CD4-positive, alpha-beta T cell treated with Interleukin-6 for 4 hours (primary cell): ENCODE measurements at places on chromosomes 11 and 22.

DNA sequence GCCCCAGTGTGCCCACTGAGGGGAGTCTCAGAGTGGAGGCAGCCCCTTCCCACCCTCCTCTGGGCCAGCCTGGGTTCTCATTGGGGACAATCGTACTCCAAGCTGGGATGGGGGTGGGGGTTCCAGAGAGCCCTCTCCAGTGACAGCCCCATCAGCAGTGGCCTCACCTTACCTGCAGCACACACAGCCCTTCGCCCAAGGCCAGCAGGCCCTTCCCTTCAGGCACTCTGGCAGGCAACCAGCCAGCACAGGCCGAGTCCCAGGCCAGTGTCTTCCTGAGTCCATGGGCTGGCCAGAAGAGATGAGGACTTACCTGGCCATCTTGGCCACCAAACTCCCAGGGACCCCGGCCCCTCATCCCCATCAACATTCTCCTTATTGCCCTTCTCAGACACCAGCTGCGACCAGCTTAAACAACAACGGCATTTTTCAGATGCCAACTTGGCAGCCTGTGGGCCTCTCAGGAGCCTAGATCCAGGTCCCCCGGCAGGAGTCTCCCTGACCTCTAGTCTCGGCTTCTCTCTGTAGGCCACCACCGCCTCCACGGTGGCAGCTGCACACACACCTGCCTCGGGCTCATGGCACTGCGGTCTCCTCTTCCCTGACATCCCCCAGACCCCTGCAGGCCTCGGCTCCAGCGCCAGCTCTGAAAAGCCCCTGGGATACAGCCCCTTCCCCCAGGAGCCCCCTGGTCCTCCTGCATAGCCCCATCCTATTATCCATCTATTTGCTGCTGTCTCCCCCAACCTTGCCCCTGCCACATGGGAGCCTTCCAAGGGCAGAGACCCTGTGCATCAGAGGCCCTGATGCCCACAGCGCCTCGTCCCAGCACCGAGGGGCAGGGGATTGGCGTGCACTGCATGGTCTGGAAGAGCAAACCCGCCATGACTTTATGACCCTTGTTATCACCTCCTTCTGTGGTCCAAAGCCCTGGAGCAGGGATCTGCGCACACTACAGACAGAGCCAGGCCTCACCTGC, 111.2 kb upstream of the FGF3 start:
- no peak for DNase-seq

- no peak for DNase-seq
Measured at GRCh38 chr11:17571431-17572358, 24.6 kb downstream of the OTOG start.

GRCh38 chr11:10023212-10023611, 270.8 kb downstream of the SBF2 start:
- DNase-seq: no peak

GRCh38 chr11:116278076-116278475, 494.7 kb downstream of the BUD13 start:
- no peak for DNase-seq

DNA sequence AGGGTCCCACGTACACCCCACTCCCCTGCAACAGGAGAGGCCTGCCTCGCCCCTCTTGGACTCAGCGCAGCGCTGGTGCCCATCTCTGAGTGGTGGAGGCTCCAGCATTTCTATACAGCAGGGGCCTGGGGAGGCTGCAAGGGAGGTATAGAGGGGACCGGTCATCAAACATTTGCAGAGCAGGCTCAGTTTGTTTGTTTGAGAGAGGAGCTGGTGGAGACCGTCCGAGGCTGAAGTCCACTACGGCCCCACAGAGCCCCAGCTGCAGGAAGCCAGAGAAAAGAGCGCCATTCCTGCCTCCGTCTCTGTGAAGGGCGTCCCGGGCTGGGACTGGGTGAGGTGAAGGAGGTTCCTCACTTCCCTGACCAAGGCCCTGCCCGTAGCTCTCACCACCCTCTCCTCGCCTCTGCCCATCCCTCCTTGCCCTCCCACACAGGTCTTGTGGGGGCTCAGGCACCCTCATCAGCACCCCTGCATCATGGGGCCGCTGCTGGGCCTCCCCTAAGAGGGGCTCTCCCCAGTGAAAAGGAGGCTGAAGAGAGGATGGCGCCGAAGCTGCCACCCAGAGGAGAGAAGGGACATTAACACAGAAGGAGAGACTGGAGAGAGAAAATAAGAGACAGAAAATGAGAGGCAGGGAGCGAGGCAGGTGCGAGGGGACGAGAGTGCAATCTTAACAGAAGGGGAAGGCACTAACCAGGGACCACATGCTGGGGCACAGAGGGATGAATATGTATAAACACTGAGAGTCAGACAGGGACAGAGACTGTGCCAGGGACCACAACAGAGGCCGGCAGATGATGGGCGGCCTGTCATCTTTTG, 24.5 kb downstream of the RPUSD4 start:
- no peak for DNase-seq

DNA sequence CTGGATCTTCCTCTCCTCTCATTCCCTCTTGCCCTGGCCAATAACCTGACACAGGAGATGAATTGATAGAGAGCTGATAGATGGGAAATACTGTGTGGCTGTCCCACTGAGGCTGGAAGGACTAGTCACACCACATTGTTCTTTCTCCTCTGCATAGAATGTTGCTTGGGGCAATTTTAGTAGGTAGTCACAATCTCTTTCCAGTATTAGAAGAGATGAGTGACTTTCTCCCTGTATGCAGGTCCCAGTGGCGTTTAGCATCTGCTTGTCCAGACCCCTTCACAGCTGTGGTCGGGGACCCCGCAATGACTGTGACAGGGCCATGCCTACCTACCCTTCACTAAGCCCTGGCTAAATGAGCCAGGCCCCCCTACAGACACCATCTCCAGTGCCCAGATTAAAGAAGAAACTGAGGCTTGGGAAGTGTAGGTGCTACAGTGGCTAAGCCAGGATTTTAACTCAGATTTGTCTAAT, 24.0 kb upstream of the P2RY2 start:
- DNase-seq: no peak
